Activated CD4-positive, alpha-beta T cell treated with anti-CD3 and anti-CD28 coated beads, Interleukin-2, amount 10 ng/mL, durations not matched to agents 24 days and 14 days (primary cell): ENCODE measurements at places on chromosomes 5 and 9.

DNA sequence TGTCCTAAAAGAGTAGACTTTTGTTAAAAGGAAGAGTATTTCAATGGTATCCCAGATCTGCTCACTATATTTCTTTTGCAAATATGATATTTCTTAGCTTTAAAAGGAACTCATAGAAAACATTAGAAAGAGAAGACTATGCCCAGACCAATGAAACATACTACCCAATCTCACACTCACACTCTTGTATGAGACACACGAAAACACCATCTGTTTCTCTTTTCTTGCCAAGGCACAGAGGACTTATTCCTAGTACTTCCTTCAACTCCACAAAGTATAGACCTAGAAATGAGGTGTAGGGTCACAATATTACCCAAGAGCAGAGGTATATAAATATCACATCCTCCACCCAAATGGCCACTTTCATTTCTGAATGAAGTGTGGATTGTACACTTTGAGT is 292.4 kb upstream of the ACO1 start:
- no peak for DNase-seq

DNA sequence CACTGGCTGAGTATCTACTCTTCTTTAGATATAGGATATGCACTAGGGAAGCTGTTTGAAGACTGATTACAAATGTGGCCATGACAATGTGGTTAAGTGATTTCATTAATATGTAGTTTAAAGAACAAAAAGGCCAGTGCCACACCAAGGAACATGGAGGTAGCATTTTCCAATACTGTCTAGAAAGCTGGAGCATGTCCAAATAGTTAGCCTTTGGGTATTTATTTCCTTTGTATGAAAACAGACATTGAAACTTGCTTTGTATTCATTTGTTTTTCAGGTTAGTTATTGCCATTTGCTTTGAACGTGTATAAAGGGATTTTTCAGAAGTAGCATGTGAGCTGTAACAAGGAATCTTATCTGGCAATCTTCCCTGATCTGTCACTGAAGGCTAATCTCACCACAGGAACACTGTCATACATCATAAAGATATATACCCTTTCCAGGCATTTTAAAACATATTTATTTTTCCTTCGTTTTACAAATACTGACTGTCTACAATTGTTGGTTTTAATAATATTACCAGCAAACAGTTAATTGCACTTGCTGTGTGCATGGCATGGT is 93.4 kb downstream of the PLPPR1 start:
- no peak for DNase-seq

- DNase-seq: no peak
Observed at GRCh38 chr9:69606089-69606488, 66.1 kb downstream of the APBA1 start.

DNA sequence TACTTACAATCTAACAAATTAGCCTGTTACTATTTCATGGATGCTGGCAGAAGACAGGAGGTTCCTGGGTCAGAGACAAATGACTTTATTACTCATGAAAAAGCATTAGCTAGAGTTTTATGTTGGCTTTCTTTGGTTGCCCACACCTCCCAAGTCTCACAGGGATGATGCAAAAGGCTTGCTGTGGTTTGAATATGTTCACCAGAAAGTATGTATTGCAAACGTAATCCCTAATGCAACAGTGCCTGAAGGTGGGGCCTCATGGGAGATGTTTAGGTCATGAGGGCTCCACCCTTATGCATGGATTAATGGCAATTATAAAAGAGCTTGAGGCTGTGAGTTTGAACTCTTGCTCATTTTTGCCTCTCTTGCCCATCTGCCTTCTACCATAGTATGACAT is 28.5 kb downstream of the DPYSL3 start:
- no peak for DNase-seq
